ENCODE measurements at places on chromosomes 16 and 17.
A peak's percentile ranks its signal among the peaks of the same experiment; 100 is the strongest.

GRCh38 chr16:57531253-57531575 is 5.2 kb downstream of the CCDC102A start:
- DNase-seq: no peak

- DNase-seq: no peak
Observed at GRCh38 chr17:46202424-46202823, 9.2 kb upstream of the KANSL1 start.

GRCh38 chr17:79685121-79685520 is 45.6 kb upstream of the ENPP7 start:
- no peak for DNase-seq

GRCh38 chr16:25110387-25110947 is 1.1 kb upstream of the LCMT1 start:
- peak; percentile 8 for DNase-seq

GRCh38 chr17:57772774-57773173 is 27.7 kb upstream of the CCDC182 start:
- no peak for DNase-seq

DNA sequence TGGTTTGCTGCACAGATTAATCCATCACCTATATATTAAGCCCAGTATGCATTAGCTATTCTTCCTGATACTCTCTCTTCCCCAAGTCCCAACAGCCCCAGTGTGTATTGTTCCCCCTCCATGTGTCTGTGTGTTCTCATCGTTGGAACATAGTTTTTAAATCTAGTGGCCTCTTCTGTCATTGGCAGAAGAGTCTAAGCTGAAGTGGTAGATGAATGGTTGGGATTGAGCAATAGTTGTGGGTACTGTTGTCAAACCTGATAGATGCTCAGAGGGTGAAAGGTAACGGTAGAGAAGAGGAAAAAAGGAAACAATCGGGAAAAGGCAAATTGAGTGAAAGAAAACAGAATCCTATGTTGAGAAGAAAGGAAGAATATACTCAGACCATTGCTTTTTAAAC is 29.9 kb downstream of the MAP3K3 start:
- no peak for DNase-seq

DNA sequence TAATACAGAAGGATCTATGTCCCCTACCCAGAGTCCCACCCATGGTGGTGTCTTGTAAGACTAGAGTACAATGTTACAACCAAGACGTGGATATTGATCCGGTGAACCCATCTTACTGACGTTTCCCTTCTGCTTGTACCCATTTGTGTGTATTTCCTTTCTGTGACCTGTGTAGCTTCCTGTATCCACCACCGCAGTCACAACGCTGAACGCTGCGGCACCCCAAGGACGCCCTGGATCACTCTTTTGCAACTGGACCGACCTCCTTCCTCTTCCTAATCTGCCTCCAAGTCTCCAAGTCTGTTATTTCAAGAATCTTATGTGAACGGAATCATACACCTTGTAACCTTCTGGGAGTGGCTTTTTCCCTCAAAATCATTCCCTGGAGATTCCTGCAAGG is 33.5 kb upstream of the CBX4 start:
- DNase-seq: no peak

DNA sequence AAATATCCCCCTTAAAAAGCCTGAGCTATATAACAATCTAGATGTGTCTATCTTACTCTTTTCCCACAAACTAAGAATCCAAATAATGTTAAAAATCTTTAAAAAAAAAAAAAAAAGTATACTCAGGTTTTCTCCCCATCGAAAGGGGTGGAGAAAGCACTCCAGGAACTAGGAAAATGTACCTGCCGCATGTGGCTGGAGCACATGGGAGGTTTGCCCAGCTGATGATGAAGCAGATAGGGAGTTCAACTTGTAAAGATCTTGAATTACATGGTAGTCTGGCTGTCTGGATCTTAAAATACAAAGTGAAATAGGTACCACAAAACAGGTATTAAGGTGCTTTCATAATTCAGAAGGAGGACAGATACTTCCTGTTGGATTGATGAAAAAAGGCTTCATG is 8.8 kb upstream of the SLFN14 start:
- DNase-seq: no peak

DNA sequence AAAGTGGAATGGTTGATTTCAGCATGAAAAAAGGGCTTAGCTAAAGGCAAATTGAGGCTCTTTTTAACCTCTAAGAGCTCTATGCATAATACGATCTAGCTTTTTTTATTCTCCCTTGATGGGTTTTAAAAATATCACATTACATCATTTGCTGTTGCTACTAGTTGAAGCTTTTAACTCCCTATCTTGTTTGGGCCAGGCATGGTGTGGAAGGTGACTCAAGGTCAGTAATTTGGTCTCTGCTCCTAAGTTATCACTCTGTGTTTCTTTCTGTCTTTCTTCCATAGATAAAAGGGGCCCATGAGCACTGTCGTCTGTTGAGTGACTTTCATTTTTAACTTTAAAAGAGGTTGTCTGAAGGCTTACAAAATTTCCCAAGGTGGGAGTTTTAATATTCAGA is 58.1 kb upstream of the GOT2 start:
- peak; percentile 14 for DNase-seq

- DNase-seq: no peak
Observed at GRCh38 chr17:60819447-60820130, 141.9 kb downstream of the BCAS3 start.

DNA sequence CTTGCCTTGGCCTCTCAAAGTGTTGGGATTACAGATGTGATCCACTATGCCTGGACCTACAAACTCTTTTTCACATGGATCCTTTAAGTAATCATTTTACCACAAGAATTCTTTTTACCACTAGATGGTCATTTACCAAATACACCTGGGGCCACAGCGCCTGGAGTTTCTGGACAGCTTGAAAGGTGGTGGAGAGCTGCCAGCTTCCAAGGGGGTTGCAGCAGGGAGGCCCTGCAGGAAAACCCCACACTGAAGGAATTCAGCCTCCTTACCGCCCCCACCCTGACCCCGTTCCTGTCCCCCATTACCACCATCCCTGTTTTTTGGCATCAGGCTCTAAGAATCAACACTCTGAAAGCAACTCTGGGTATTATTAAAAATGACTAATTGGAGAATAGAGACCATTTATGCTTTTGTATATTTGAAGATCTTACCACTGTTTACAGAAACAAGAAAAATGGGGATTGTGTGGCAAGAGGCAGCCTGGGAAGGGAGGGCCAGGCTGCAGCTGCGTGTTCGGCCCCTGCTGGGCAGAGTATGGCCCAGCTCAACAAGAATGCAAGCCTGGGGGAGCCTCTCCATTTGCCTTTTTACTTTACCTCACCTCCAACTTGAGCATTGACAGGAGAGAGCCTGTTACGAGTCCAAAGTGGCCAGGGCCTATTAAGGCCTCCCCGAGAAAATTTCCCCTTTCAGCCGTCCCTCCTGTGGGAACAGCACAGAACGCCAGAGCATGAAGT is 209.9 kb downstream of the ZFHX3 start:
- DNase-seq: no peak

DNA sequence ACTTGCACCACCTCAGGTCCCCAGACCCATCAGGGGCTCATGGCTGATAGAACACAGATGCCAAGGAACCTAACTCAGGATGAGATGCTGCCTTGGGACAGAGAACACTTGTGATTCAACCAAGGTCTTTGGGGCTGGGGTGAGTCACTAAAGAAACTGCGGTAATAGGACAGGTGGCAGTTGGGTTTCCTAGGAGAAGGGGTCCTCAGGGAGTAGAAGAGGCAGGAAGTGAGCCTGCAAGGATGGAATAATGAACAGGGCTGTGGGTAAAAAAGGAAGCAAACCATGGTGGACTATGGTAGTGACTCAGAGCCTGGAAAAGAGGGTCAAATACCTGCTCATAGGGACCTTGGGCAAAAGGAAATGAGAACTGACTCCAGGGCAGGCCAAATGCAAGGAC is 6.5 kb upstream of the PNPO start:
- no peak for DNase-seq

DNA sequence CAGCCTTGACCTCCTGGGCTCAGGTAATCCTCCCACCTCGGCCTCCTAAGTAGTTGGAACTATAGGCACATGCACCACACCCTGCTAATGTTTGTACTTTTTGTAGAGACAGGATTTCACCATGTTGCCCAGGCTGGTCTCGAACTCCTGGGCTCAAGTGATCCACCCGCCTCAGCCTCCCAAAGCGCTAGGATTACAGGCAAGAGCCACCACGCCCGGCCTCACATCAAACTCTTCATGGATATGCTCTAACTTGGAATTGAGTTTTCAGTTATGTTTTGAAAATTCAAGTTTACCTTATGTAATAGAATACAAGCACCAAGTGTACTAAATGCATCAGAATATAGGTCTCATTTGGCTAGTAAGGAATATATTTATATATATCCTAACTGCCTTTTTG is 119.6 kb downstream of the BRIP1 start:
- DNase-seq: no peak

- DNase-seq: no peak
Observed at GRCh38 chr16:26830428-26831127, 236.1 kb upstream of the C16orf82 start.

GRCh38 chr17:63760771-63761539 is 12.4 kb downstream of the CCDC47 start:
- DNase-seq: no peak

DNA sequence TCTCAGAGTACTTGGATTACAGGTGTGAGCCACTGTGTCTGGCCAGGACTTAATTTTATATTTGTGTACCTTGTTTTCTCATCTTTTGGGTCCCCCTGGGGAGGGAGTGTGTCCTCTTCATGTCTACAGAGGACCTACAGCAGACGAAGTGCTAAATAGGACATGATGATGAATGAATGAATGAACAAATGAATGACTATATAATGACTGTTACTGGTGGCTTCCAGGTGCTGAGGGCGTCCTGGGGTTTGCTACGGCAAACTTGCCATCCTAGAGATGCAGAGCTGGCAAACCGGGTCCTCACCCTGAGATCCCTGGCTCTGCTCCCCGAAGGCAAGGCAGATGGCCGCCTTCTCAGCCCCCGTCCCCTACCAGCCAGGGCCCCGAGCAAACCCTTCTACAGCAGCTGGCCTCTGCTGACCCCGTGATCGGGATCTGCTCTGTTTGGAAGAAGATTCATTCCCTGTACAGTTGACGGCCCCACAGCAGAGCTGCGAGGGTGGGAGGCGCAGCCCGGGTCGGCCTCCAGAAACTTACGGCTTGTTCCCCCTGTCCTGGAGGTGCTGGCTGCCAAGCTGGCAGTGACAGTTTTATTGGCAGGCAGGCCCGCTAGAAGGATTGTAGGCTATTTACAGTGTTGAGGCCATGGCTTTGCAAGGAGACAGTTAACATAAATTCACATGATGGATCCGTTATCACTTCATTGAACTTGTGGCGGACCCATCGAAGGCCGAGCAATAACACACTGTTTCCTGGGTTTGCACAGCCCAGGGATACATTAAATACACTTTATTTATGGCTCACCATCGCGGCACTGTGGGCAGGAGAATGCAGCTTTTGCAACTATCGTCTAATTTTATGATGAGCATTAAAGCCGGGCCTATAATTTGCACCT is 197.7 kb upstream of the GSE1 start:
- peak; percentile 59 for DNase-seq

- no peak for DNase-seq
Observed at GRCh38 chr16:46466239-46466638, 154.9 kb downstream of the SHCBP1 start.

- peak; percentile 39 for DNase-seq
Observed at GRCh38 chr17:76124582-76125390, 16.3 kb downstream of the FOXJ1 start.

- peak; percentile 58 for DNase-seq
Observed at GRCh38 chr16:82639666-82640336, 13.0 kb downstream of the CDH13 start.

DNA sequence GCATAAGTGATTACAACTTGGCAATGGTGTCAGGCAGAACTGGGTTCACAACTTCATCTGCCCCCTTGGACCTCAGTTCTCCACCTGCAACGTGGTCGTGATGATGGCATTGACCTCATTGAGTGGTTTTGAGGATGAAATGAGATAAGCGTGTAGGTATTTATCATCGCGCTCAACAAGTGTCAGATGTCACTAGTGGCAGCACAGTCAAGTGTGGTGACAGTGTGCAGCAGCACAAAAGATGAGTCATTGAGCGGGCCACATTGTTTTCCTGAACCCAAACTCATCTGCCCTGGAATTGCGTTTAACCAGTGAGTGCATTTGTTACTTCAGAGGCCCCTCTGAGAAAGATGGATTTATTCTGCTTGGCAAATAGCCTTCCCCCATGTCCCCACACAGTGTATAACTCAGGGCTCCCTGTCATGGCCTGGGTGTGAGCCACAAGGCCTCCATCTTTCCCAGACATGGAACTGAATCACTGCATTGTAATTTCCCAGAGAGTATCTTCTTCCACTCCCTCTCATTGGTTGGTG is 20.9 kb downstream of the IRX3 start:
- no peak for DNase-seq

DNA sequence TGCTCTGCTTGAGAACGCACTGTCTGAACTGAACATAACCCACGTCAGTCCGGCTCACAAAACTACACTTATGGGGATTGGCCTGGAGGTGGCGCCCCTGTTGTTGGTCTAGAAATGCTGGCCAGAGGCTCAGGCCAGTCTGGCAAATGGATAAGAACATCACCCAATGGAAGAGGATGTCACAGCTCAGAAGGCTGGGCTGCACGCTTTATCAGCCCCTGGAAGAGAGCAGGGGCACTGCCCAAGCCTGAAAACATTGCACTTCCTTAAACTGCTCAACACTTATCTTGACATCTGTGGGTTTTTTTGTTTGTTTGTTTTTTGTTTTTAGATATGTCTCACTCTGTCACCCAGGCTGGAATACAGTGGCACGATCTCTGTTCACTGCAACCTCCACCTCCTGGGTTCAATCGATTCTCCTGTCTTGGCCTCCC is 24.8 kb upstream of the BPTF start:
- peak; percentile 71 for DNase-seq

DNA sequence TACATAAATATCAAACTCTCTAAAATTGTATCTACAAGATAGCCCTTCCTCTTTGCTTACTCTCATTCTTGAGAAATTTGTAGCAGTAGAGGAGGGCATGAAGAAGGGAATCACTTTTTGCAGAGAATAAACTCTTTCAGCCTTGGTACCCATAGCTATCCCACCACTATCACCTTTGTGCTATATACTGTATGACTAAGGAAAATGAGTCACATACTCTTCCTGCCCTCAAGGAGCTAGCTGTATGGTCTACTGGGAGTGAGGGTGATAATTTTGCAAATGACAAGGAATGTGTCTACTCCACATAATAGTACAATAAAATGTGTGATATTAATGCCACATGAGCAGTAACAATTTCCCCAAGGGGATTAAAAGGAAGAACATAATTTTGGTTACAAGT is 184.6 kb upstream of the WSB1 start:
- no peak for DNase-seq

DNA sequence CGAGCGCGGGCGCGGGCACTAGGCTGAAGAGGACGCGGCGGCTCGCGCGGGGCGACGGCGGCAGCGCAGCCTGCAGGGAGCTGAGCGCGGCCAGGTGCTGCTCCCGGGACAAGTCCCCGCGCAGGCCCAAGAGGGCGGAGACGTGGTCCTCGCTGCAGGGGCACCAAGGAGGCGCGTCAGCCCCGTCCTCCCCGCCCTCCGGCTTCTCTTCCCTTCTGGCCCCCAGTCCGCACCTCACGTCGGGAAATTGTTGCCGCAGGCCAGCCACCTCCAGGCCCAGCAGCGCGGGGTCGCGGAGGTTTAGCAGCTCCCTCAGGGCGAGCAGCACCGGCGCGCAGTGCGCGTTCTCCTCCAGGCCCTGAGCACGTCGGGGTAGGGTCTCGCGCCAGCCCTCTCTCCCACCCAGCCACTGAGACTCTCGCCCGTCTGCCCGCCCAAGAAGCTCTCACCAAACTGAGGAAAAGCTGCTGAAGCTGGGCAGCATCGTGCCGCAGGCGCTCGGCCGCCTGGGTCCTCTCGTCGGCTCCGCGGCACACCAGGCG is 761 bp upstream of the MATCAP1 start:
- peak; percentile 33 for DNase-seq

- peak; percentile 28 for DNase-seq
Observed at GRCh38 chr17:51793686-51794085, 364.8 kb downstream of the CA10 start.
